ENCODE measurements at places on chromosomes 7 and 10.

GRCh38 chr7:11170175-11170574 is 196.5 kb downstream of the PHF14 start:
- DNase-seq: peak; percentile 93

- no peak for DNase-seq
Observed at GRCh38 chr10:129531195-129531968, 64.3 kb downstream of the MGMT start.

DNA sequence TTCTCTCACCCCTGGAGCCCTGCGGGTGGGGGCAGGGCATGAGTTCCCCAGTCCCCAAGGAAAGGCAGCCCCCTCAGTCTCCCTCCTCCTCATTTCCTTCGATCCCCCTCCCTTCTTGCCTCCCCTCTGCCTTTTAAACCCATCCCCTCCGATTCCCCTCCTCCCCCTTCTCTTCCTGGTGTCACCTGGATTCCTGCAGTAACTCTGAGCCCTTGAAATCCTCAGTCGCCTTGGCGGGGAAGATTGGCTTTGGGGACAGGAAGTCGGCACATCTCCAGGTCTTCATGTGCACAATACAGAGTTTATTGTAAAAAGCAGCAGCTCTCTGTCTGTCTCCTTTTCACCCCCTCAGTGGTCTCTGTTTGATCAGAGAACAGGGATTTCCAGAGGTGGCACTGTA is 1.3 kb upstream of the MUC12 start:
- DNase-seq: no peak

GRCh38 chr10:84525120-84525806 is 196.9 kb downstream of the CCSER2 start:
- DNase-seq: no peak

- DNase-seq: no peak
Observed at GRCh38 chr10:52378124-52378523, 64.0 kb downstream of the DKK1 start.

DNA sequence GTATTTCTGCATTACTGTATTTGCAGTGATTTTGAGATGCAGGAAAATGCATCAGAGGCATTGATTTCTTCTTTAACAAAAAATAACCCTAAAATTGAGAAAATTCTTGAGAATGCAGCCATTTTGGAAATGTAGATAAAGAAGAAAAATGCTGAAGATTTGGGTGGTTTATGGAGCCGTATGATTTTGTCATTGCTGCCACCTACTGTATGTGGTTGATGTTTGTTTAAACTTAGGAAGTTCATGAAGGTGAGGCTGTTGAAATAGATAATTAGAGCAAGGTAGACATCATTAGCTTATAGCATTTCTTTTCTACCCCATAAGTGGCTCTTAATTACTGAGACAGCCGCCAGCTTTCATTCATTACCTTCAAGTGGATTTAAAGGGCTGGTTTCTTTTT is 92.1 kb upstream of the SAMD8 start:
- peak; percentile 48 for DNase-seq

- no peak for DNase-seq
Observed at GRCh38 chr10:96752375-96752774, 32.1 kb upstream of the PIK3AP1 start.

GRCh38 chr7:149654588-149654987 is 118.8 kb downstream of the ZNF467 start:
- no peak for DNase-seq

GRCh38 chr7:28957751-28958234 is 337 bp downstream of the TRIL start:
- DNase-seq: peak; percentile 64

GRCh38 chr10:50614444-50615137 is 9.2 kb downstream of the SGMS1 start:
- no peak for DNase-seq

DNA sequence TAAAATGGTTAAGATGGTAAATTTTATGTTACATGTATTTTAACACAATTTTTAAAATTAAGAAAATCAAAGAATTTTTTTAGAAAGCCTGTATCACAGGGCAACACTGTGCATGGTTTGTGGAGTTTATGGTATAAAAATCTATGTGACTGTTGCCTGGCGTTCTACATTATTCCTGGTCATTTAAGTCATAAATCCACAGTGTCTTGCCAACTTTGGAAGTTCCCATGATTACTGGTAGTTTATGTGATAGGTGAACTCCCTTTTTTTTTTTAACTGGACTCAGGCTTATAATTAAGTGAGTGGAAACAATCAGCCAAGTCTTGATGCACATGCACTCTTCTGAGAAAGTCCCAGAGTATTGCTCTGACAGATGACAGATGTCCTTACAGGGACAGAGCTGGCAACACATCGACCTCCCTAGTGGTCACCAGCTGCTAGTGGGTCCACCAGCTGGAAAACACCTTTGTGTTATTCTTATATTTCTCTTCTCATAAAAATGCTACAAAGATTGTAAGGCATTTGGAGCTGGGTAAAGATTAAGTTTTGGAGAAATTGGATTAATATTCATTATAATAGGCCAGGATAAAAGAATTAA is 8.8 kb upstream of the STN1 start:
- no peak for DNase-seq

DNA sequence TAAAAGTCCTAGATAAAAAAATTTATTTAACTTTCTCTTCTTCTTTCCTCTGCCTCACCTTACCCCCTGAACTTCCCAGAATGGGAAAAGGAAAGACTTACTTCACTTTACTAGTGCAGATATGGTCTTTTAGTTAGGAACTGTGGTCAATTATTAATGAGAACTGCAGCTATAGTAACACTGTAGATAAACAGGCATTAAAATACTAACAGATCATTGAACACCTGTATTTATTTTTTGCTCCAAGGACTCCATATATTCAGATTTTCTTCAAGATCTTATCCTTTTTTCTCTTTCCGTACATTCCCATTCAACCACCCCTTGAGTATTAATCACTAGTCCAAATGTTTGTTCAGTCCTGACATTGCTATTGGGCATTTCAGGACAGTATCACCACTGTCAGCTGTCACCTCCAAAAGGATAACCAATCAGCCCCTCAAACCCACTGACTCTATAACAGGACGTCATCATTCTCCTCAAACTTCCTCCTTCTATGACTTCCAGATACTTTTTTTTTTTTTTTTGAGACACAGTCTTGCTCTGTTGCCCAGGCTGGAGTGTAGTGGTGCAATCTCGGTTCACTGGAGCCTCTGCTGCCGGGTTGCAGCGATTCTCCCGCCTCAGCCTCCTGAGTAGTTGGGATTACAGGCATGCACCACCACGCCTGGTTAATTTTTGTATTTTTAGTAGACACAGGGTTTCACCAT is 4.2 kb downstream of the CPVL start:
- no peak for DNase-seq

DNA sequence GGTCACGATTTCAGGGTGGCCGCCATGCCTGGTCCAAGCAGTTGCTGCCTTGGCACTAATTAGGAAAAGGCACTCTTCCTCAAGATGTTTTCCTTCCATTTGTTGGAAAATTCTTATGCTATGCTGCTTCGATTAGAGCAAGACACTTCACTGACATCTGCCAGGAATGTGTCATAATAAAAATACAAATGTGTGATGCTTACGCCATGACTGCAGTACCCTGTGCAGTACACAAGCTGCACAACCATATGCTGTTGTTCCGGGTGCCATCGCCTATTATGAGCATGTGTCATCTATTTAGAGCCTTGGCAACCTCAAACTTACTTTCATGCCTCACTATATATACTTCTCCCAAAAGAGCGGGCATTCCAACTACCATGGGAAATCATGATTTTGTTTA is 14.9 kb upstream of the MPP7 start:
- DNase-seq: no peak

GRCh38 chr7:45235905-45236304 is 78.3 kb downstream of the RAMP3 start:
- no peak for DNase-seq

- DNase-seq: no peak
Observed at GRCh38 chr7:2205036-2205780, 27.5 kb downstream of the MAD1L1 start.

DNA sequence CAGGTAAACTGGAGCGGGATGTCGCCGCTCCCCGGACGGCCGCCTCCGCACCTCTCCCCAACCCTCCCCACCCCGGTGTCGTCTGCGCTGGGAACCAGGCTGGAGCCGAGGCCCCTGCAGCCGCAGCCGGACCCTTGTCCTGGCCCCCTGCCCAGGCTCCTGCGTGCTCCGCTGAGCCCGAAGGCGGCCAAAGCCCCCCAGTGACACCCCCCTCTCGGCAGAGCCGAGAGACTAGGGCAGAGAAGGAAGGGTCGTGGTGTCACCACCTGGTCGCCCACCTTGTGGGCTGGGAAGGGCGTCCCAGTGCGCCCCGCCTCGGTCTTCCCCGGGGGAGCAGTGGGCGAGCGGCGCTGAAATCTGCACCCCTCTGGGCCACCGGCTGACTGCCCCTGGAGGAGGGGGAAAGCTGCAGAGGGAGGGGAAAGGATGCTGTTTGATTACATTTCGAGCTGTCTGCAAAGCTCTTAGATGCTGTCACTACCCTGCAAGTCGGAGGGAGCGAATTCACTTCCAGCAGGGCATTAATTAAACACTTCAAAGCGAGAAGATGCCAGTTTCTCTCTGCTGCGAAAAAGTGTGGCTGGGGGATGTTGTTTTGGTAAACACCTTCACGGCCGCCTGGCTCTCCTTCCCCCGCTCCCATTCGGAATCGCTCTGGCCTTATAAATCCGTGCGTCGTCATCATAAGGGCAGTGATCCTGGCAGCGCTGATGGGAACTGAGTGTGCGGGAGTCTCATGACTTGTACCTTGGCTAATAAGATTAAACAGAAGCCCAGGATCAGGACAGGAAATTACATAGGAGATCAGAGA is 622 bp downstream of the DYNC1I1 start:
- peak; percentile 83 for DNase-seq

DNA sequence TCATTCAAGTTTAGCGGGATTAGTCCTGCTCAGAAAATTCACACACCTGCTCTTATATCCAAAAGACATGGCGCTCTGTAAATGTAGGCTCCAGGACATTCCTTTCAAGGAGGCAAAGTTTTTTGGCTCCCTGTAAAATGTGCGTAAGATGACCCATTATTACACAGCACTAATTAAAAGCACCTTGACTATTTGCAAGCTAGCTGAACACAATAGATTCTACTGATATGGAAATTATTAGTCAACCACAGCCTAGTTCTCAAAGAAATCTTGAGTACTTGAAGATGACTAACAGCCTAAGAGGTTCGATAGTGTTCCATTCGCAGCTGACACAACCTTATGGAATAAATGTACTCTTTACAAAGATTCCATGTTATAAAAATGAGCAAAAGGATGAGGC is 175.2 kb downstream of the BMPER start:
- no peak for DNase-seq

GRCh38 chr7:30116771-30117170 is 18.0 kb upstream of the MTURN start:
- DNase-seq: no peak

DNA sequence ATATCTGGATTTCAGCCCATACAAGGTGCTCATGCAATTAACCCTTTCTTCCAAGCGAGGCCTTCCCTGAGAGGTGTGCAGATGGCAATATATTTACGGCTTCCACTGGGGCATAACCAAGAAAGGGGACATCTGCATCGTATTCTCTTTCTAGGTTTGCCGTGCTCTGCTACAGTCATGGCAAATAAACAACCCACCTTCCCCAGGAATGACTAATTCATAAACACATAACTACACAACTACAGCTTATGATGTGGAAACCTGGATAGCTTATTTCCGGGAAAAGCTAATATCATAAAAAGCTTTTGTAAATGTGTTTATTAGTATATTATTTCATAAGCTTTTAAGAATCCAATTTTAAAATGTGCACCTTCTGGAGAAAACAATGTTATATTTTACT is 120.0 kb downstream of the CAMK1D start:
- no peak for DNase-seq

GRCh38 chr10:58107506-58107905 is 160.2 kb downstream of the IPMK start:
- DNase-seq: no peak

DNA sequence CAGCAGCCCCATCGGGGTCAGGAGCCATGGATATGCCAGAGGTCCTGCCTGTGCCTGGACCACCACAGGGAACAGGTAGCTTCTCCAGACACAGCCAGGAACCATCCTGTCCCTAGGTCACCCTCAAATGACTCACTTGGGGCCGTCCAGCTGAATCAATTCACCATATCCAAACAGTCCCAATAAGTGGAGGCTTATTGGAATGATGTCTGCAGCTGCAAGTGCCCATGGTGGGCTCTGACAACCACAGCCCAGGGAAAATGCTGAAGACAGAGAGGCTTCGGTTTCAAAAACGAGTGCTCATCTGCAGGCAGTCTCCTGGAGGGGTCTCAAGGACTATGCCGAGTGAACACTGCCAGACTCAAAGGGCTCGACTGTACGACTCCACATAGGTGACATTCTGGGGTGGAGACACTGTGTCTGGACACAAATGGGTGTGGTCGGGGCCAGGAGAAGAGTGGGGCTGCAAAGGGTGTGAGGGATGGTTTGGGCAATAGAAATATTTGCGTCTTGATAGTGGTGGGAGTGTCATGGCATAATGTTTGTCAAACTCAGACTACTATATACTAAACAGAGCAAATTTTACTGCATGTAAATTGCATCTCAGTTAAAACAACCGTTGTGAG is 204.8 kb downstream of the TNS3 start:
- DNase-seq: no peak

GRCh38 chr7:29278337-29279069 is 83.9 kb downstream of the CHN2 start:
- peak; percentile 86 for DNase-seq

DNA sequence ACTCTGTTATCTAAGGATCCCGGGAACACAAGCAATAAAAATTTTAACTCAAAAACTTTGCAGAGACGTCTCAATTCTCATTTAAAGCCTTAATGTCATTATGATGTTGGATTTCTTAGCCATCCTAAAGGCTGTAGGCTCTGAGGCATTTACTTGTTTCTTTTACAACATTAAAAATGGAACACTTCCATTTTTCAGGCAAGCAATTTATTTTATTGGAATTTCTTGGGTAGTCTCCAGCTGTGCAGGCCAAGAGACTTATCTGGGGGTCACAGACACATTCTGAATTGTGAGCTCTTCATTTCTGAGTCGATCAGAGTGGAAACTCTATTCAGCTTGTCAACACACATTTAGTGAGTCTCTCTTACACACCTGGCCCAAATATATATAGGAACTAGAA is 48.0 kb upstream of the KIF5B start:
- no peak for DNase-seq

GRCh38 chr7:42440951-42441350 is 203.9 kb upstream of the GLI3 start:
- DNase-seq: no peak

GRCh38 chr7:157682946-157683746 is 346.3 kb downstream of the DNAJB6 start:
- DNase-seq: no peak
